Memory B cell (primary cell): ENCODE measurements at places on chromosomes 7 and 10.

DNA sequence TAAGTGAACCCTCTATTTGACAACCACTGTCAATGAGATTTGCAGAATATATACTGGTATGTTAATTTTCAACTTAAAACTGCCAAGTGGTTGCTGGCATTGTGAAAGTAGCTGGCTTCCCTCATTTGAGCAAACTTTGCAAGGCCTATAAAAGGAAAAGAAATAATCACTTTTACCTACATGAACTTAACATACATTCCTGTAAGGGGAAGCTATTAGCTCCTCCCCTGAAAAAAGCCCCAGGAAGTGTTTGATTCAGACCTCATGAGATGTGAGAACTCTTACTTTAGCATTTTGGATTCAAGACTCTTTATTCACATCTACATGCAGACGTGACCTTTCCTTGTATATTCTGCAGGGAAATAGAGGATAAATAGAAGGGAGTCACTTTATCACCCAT, 175.6 kb downstream of the OTUD1 start:
- DNase-seq = no peak

DNA sequence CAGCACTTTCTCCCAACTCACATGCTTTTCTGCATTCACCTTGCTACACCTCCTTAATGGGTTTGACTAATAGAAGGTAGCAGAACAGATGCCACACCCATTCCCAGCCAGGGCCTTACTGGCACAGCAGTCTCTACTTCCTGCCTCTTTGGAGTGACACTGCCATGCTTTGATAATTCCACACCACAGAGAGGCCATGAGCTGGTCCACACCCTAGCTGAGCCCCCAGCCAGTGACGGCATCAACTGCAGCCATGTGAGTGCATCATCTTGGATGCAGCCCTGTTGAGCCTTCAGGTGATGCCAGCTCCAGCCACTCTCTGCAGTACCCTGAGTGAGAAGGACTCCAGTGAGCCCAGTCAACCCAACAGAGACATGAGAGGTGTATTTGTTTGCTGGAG, 27.5 kb upstream of the EZH2 start:
- no peak for DNase-seq

GRCh38 chr10:118723466-118723865, 31.3 kb downstream of the CACUL1 start:
- no peak for DNase-seq

- no peak for DNase-seq
Observed at GRCh38 chr10:77381750-77382149, 255.9 kb downstream of the KCNMA1 start.

DNA sequence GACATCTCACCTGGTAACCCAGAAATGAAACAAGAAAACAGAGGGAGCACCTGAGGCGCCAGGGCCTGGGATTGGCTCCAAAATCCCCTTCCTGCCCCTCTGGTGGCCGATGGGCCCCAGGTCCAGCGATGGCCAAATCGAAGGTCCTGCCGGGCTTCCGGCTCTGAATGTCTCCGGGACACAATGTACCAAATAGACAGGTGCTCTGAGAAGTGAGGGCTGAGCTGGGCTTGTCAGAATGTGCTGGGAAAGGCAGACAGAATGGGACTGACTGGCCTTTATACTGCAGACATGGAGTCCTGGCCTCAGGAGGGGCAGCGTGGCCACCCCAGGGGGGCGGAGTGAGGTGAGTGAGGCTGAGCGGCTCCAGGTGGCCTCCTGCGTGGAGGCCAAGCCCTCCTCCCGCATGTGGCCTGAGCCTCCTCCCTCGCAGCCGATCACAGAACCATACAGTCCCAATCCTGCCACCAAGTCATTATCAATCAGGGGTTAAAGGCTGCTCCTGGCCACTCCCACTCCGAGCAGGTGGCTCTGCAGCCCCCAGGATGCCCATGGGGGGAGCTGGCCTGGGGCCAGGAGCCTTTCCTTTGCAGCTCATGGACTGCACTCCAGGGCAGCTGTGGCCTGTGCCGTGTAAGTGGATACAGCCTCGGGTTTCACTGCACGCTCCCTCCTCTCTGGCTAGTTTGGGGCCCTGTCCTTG, 185.5 kb downstream of the ADARB2 start:
- DNase-seq = no peak

DNA sequence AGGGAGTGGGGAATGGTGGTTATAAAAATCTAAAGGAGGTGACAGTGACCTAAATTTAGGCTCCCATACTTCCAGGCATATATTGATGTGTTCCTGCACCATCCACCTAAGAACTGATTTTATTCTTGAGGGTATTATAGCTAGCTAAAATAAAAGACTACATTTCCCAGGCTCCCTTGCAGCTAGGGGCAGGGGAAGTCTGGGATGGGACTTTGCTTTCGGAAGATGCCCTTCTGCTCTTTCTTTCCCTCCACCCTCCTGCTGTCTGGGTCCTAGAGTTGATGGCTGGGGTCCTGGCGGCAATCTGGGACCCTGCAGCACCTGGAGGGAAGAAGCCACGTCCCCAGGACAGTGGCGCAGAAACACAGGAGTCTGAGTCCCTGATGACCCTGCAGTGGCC, 53.8 kb upstream of the SAMD8 start:
- DNase-seq = no peak

DNA sequence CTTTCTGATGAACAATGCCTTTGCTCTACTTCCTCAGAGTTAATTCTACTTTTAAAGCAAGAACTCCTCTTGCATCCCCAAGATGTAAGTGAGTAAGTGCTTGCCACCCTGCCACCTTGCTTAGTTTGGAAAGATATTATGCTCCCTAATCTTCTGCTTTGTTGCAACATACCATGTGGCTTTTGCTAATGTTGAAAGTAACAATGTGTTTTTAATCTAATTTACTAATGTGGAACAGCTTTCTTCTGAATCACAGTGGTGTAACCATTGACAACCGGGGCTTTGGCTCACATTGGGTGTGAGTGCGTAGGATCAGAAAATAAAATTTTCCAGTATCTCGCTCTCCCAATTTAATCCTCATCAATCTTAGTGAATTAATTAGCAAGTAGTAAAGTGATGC, 254.1 kb upstream of the PTER start:
- DNase-seq = no peak

DNA sequence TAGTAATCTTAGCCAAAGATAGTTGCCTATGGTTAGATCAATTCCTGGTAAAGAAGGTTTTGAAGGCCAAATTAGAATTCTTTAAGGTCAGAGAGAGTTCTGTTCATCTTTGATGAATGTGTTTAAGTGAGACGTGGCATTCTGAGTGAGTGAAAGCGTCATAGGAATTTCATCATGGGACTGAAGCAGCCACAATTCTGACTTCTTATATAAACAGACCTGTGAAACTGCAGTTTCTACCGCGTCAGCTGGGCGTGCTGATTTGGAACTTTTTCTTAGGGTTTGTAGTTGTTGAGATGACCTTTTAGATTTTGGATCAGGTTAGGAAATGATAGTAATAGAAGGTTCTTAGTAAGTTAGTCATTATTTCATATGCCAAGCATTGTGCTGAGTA, 103.8 kb downstream of the CNNM2 start:
- no peak for DNase-seq

- no peak for DNase-seq
Observed at GRCh38 chr10:12703813-12704212, 297.7 kb downstream of the CCDC3 start.

GRCh38 chr10:89373916-89374711, 3.7 kb upstream of the IFIT1B start:
- DNase-seq = no peak

DNA sequence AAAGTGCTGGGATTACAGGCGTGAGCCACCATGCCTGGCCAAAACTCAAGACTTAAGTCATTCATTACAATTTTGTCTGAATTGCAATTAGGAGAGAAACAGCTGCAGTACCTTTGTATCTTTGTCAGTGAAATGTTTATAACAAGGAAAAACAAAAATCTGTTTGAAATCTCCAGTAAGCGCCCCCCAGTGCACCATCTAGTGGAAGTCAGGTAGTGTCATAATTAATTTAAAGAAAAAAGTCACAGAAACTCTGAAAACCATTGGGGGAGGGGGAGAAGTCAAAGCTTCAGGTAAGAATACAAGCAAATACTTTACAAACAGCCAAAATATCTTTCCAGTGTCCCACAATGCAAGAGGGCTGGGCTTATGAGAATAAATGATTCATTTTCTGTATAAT, 2.8 kb downstream of the MPP7 start:
- DNase-seq = peak; percentile 4

- no peak for DNase-seq
Observed at GRCh38 chr7:91302794-91303193, 38.6 kb downstream of the FZD1 start.

DNA sequence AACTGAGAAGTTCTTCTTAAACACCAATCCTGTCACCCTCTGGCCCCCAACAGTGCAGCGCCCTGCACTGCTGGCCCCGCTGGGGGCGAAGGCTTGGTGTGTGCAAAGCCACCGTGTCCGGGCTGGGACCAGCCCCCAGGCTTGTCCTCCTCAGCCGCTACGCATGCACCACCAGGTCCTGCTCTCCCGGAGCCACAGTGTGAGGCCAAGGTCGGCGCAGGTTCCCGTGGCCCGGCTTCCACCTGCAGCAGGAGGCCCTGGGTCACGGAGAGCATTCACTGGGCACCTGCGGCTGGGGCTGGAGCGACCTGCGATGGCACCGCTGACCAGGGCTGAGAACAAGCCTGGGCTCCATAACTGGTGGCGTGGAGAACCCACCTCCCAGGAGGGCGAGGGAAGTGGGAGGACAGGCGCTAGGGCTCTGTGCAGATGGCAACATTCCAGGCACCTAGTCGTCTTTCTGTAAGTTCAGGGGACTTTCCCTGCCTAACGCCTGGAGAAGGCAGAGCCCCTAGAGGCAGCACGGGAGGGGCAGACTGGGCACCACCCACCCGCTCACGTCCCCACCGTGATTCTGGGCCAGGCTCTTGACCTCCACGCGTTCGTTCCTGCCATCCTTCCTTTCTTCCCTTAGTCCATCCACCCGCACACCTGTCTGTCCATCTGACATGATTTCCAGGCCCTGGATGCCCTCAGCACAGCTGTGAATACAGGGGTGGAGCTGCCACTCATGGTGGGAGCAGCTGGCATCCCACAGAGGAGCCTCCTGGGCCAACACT, 271.6 kb downstream of the ELFN1 start:
- no peak for DNase-seq
